ENCODE measurements at places on chromosomes 11 and 22.

- peak; percentile 65 for DNase-seq
Observed at GRCh38 chr11:64489831-64490441, 101.1 kb upstream of the SLC22A12 start.

- DNase-seq = no peak
Observed at GRCh38 chr11:24489477-24489876, 7.4 kb upstream of the LUZP2 start.

DNA sequence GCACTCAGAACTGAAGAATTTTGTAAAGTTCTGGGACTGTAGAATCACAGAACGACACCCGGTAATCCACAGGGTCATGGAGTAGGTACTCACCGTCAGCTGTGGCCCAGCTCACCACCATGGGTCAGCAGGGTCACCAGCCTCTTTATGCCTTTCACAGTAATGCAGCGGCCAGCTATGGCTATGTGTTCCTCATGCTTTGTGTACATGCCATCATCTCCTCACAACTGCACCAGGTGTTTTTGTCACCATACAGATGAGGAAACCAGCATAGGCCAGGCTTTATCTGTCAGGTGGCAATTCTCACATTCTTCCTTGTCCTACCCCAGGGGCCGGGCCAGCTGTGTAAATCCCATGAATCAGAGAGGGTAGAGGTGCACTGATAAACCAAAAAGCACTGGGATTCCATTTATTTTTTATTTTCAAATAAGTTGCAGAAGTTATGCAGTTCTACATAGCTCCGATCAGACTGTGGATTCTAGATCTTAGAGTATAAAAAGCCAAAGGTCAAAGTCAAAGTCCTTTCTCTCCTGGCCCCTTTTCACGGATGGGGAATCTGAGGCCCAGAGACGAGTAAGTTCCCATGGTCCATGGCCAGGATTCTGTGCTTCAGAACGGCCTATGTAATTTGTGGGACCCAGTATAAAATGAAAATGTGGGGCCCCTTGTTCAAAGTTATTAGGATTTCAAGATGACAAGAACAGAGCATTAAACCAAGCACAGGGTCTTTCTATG, 17.5 kb downstream of the TSKU start:
- no peak for DNase-seq

GRCh38 chr11:74092425-74092824, 78.4 kb downstream of the C2CD3 start:
- no peak for DNase-seq

- peak; percentile 32 for DNase-seq
Observed at GRCh38 chr11:130671801-130672700, 223.6 kb downstream of the ADAMTS15 start.

DNA sequence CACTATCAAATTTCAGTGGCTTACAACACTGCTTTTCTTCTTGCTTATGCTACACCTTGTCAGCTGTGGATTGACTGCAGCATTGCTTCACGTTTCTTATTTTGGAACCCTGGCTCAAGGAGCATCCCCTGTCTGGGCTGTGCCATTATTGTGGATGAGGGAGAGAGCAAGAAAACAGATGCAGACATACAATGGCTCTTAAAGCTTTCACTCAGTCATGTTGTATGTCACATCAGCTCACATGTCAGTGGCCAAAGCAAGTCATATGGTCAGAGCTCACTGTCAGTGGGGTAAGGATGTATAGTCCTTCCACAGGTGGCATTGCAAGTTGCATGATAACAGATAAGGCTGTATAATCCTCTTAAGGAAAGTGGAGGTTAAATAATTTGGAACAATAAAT, 10.0 kb downstream of the ARHGEF12 start:
- DNase-seq = no peak

DNA sequence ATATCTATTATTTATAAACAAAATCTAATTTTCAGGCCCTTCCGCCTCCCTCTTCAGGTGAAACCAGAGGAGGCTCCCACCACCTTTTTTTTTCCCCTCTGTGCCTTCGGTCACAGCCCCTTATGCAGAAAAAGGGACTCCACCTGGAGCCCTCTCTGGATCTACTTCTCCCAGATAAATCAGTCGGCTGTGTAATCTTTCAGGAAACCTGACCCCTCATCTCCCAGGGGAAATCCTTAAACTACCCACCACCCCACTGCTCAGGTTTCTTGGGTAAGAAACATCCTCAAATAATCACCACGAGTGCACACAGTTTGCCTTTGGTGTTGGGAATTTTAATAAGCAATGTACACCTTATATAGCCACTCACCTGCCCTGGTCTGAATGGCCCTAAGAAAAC, 104.2 kb downstream of the NAV2 start:
- no peak for DNase-seq

GRCh38 chr11:31870609-31871309, 59.6 kb upstream of the PAX6 start:
- peak; percentile 49 for DNase-seq

- DNase-seq = no peak
Observed at GRCh38 chr11:128723531-128723930, 29.7 kb downstream of the FLI1 start.

- no peak for DNase-seq
Observed at GRCh38 chr22:17007257-17007656, 765 bp downstream of the GAB4 start.

DNA sequence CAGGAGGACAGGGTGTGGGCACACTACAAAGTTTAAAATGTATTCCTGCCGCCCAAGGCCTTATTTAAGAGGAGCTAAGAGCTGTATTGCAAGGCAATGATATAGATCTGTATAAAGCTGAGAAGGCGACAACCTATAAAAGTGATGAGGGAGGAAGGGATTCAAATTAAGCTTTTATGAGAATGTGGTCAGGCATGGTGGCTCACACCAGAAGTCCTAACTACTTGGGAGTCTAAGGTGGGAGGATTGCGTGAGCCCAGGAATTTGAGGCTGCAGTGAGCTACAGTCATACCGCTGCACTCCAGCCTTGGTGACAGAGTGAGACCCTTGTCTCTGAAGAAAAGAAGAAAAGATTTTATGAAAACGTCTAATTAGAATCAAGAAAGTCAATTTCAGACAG, 9.7 kb upstream of the GLB1L3 start:
- DNase-seq = no peak

DNA sequence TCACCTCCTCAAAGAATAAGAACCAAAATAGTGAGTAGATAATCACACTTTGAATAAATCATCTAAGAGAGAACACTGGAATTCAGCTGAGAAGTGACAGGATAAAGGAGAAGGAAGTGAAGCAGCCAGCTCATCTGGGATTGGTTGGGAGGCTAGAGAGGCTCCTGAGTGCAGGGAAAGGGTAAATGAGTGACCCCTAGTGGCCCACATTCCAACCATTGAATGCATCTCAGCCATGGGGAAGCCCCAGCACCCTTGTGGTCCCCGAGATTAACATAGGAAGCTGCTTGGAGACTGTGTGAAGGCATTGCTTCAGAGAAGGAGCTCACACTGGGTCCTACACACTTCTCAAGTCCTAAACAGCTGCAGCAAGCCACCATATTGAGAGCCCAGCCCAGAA, 82.3 kb downstream of the JRKL start:
- no peak for DNase-seq

DNA sequence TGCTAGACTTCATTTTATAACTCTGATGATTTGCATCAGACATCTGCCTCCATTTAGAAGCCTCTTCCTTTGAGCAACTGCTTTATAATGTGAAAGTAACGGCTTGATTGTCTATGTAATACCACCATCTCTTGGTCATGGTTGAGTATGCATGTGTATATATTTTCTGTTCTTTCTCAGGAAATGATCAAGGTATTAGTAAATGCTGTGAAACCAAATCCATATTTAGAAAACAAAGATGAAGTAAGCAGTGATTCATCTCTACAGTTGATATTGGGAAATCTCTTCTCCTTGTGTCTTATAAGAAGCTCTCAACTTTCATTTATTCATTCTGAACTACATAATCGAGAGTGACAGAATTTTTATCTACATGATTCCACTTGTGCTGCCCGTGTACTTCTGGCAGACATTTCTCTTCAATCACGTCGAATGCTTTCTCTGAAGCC, 104.6 kb upstream of the ANO3 start:
- DNase-seq = peak; percentile 91

- no peak for DNase-seq
Observed at GRCh38 chr11:118915941-118916841, 9.5 kb downstream of the BCL9L start.

DNA sequence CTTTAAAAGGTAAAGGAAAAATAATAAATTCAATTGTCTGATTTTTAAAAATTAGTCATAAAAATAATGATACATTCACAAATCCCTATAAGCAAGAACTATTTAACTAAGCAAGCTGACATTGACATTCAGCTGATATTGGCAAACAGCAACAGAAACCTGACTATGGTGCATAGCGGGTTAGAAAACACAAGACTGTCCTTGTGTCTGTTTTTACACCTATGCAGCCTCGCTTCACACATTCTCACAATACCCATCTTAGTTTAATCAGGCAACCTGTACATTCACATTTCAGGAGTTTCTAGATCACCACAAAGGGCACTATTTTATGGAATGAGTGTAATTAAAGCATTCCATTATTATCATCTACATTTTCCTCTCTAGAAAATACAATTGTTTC, 737.1 kb downstream of the KCNA4 start:
- no peak for DNase-seq

- no peak for DNase-seq
Observed at GRCh38 chr11:128424851-128425285, 162.5 kb downstream of the ETS1 start.

GRCh38 chr22:38697425-38698089, 3.2 kb downstream of the JOSD1 start:
- DNase-seq = peak; percentile 14

DNA sequence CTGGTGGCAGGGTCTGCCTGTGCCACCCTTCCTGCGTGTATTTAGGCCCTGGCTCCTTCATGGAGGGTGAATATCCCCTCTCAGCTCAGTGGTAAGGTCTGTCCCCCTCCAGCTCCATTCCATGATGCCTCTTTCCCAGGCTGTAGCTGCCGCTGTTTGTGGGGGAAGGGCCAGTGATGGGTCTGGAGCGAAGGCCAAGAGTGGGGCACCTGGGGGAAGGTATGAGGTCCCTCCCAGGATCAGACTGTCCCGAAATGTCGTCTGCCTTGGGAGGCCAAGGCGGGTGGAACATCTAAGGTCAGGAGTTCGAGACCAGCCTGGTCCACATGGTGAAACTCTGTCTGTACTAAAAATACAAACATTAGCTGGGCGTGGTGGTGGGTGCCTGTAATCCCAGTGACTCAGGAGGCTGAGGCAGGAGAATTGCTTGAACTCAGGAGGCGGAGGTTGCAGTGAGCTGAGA, 1.1 kb downstream of the CD151 start:
- no peak for DNase-seq

- peak; percentile 73 for DNase-seq
Observed at GRCh38 chr11:102733232-102733875, 8.6 kb upstream of the MMP8 start.

DNA sequence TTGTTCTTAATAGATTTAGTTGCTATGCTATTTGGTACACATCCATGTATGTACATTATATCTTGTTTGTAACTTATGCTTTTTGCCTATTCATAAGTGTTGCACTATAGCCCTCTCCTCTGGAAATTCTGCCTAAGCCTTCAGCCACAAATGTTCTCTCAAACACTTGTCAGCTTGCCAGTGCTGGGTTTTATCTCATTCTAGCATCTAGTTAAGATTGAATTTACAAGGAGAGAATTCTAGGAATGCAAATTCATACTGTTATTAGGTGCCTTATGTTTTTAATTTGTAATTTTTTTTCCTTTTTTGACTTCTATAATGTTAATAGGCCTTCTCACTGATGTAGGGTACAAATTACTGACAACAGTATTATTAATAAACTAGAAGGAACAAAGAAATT, 14.6 kb upstream of the CTSC start:
- no peak for DNase-seq

GRCh38 chr11:127470306-127470884, 469.8 kb upstream of the KIRREL3 start:
- peak; percentile 36 for DNase-seq

DNA sequence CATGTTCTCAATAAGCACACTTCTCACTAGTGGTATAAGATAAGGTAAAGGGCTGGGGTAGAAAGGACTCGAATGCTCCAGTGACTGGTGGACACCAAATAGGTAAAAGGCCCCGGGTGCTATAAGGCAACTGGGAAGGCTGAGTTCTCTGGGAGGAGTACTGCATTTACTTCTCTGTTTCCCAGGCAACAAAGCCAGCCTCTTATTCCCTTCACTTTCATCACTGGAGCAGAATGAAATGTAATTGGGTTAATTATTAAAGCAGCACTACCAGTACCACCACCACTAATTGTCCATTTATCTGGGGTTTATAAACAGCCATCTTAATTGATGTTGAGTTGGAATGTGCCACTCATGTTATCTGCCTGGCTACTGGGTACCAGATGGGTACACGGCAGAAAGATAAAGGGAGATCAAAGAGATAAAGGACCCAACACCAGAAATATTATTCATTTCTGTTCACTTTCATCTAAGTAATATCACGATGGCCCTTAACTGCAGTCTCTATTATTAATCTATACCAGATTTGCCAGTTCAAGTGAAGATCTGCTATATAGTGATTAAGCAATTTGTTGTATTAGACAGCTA, 94.4 kb upstream of the CHRM4 start:
- DNase-seq = no peak

DNA sequence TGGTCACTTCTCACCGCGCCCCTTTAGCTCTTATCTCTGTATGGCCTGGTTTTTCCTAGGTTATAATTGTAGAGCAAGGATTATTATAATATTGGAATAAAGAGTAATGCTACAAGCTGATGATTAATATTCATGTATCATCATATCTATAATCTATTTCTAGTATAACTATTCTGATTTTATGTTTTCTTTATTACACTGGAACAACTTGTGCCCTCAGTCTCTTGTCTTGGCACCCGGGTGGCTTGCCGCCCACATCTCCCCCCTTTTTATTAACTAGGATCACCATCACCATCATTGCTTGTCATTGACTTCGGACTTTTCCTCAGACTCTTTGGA, 11.0 kb downstream of the OR52K1 start:
- DNase-seq = no peak

DNA sequence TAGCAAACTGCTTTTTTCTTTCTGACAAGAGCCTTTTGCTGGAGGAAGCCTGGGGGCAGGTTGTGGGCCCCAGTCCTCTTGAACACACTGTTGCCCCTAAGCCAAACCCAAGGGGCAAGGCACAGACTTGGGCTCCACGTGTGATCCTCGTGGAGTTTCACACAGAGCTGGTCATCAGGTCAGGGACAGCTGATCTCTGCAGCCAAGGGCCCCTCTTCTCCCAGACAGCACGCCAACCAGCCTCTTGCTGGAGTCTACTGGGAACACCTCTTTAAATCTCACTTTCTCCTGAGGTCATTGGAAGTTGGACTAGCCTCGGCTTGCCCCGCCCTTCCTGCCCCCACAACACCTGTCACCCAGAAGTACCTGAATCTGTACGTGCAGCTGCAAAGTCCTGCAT, 39.8 kb downstream of the C11orf58 start:
- DNase-seq = no peak

DNA sequence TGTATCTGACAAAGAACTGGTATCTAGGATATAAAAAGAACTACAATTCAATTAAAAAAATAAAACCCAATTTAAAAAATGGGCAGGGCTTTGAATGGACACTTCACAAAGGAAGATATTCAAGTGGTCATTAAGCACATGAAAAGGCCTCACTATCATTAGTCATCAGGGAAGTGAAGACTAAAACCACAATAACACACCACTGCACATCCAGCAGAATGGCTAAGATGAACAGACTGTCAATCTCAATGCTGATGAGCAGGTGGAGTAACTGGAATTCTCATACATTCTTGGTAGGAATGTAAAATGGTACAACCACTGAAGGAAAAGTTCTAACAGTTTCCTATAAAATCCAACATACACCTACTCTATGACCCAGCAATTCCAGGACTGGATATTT, 8.9 kb downstream of the HPS4 start:
- peak; percentile 68 for DNase-seq

- no peak for DNase-seq
Observed at GRCh38 chr22:47587361-47587760, 824.9 kb downstream of the TBC1D22A start.

Measured in ELR (cell line).